ENCODE measurements at places on chromosomes 11 and 22. TPM values are rescaled to one million over a fixed set of nuclear protein-coding genes. Genes with fewer than 3 reads are reported as not detected.
A peak's percentile ranks its signal among the peaks of the same experiment; 100 is the strongest.

The PIWIL4 gene
- 1.1 TPM for total RNA-seq

DNA sequence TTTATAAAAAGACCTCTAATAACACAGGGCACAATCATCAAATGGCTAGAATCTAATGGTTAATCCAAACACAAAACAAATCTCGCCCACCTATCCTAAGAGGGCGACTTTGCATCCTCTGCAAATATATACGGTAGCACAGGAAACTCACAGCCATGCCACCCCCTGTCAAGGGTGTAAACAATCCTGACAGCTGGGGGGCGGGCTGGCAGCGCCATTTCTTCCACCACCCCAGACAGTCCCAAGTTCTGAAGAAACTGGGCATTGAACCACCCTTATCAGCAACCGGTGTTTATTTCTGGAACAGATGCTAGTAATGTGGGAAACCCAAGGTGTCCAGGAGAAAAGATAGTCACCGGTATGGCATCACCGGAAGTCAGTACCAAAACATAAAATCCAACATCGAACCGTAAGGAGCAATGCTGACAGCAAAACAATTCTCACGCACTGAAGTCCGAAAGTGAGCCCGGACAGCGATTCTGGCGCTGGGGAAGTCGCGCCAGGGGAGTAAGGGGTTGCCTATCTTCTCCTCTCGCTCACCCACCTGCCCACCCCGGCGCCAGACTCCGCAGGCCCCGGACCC, 825 bp downstream of the FBXO3 start:
- peak; percentile 36 for DNase-seq

The LAYN gene
- 1.0 TPM for total RNA-seq

The IL17REL gene
- 0.04 TPM for total RNA-seq

DNA sequence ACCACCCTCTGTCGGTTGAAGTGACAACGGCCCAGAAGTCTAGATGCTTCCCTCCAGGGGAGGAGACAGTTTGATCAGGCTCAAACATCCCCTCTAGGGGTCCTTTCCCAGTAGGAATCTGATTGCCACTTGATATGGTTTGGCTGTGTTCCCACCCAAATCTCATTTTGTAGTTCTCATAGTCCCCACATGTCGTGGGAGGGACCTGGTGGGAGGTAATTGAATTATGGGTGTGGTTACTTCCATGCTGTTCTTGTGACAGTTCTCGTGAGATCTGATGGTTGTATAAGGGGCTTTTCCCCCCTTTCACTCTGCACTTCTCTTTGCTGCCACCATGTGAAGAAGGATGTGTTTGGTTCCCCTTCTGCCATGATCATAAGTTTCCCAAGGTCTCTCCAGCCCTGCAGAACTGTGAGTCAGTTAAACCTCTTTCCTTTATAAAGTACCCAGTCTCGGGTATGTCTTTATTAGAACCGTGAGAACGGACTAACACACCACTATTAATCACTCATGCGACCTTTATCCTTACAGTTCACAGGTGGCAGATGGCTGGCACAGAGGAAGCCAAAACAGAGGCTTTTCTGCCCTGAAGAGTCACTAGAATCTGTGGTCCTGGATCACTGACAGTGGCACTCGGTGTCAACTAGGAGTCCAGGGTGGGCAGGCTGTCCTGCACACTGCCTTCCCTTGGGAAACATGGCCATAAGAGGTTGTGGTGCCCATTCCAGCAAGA, 21.6 kb downstream of the ASPHD2 start:
- no peak for DNase-seq

DNA sequence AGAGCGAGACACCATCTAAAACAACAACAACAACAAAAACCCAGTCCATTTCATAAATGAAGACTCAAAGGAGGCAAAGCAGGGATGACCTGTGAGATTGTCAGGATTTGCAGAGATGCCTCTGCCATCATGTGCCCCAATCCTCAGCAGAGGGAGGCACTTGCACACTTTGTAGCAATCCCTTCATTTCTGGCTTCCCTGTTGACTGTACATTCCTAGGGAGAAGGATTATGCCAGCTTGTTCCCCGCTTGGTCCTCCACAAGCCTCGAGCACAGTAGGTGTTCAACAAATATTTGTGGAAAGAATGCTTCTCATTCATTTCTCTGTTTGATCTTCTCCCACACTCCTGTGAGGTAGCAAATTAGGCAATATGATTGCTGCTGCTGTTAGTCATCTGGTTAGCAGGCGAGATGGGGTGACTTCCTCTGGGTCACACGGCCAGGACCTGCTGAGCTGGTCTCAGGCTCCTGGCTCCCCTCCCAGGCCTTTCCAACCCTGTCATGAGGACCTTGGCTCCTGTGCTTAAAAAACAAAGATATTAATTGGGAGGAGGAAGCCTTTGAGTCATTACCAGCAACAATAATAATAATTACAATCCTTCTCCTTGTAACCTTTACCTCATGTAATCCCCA, 34.1 kb downstream of the LIF start:
- DNase-seq = peak; percentile 22

The KRTAP5-1 gene
- total RNA-seq = not detected

DNA sequence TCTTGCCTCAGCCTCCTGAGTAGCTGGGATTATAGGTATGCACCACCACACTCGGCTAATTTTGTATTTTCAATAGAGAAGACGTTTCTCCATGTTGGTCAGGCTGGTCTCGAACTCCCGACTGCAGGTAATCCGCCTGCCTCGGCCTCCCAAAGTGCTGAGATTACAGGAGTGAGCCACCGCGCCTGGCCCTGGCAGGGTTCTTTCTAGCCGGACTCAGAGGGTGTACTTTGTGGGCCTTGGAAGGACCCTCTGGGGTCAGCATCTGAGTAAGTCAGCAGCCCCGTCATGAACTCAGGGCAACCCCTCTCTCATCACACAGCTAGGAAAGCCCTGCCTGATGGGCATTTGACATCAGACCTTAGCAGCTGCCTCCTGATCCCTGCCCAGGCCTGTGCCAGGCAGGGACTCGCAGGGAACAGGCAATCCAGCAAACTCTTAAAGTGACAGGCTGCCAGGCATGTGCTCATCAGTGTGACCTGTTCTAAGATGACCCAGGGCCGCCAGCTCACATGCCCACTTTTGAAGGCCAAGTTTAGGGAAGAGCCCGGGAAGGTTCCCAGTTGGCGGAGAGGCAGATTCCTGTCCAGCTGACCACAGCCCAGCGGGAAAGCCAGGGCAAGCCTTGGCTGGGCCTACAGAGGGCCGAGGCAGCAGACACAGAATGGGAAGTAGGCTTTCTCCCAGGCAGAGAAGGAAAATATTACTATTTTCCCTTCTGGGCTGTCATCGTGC, 92.9 kb downstream of the MORC2 start:
- peak; percentile 32 for DNase-seq

- DNase-seq = no peak
Observed at GRCh38 chr11:114275280-114275679, 20.9 kb upstream of the NNMT start.

- no peak for DNase-seq
Observed at GRCh38 chr11:84358034-84358433, 1071.9 kb upstream of the CCDC90B start.

GRCh38 chr11:97332271-97332670, 942.5 kb downstream of the JRKL start:
- no peak for DNase-seq

DNA sequence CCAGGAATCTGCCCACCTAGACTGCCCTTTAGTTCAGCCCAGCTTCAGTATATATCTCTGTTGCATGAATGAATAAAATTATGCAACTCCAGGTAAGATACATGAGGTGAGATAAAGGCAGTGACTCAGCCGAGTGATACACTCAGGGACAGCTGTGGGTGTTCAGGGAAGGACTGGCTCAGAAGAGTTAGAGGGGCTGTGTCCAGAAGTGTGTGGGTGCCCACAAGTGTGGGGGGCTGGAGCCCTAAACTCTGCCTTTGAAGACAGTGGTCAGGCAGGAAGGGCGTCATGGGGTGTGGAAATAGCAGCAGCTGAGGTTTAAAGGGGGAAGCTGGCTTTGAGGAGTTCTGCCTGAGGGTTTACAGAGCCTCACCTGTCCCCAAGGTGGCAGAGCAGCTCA, 8.3 kb downstream of the FTH1 start:
- DNase-seq = peak; percentile 37

DNA sequence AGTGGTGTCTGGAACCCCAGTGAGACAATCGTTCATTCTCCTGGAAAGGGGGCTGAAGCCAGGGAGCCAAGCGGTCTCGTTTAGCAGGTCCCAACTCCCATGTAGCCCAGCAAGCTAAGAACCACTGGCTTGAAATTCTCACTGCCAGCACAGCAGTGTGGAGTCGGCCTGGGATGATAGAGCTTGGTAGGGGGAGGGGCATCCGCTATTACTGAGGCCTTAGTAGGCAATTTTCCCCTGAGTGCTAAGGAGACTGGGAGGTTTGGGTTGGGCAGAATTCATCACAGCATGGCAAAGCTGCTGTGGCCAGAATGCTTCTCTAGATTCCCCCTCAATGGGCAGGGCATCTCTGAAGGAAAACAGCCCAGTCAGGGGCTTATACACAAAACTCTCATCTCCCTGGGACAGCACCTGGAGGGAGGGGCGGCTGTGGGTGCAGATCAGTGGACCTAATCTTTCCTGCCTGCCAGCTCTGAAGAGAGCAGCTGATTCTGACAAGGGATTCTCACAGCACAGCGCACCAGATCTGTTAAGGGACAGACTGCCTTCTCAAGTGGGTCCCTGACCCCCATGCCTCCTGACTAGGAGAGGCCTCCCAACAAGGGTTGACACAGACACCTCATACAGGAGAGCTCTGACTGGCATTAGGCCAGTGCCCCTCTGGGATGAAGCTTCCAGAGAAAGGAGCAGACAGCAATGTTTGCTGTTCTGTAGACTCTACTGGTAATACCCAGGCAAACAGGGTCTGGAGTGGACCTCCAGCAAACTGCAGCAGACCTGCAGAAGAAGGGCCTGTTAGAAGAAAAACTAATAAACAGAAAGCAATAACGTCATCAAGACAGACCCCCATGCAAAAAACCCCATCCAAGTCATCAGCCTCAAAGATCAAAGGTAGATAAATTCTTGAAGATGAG, 14.8 kb downstream of the OR52M1 start:
- DNase-seq = no peak

The KRTAP5-10 gene
- not detected for total RNA-seq

The PTGDR2 gene
- total RNA-seq = 0.03 TPM

The C11orf42 gene
- total RNA-seq = not detected

- DNase-seq = no peak
Observed at GRCh38 chr11:114440971-114441763, 1.9 kb downstream of the REXO2 start.

DNA sequence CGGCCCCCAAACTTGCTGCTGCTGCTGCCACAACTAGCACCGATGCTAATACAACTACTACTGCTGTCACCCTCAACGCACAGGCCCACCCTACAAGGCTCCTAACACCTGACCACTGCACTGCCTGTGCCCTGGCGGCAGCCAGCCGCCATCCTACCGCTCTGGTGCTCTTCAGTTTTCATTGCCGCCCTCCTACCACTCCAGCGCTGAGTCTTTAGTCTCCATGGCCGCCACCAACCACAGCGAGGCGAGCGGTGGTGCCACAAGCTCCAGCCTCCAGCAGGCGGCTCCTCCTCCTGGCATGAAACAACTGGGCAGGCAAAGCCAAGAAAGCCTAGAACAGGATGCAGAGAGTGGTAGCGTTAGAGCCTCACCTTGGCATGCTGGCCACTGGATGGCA, 5.0 kb upstream of the RFPL3 start:
- peak; percentile 63 for DNase-seq

GRCh38 chr11:20046416-20046815, 113.9 kb downstream of the DBX1 start:
- no peak for DNase-seq

DNA sequence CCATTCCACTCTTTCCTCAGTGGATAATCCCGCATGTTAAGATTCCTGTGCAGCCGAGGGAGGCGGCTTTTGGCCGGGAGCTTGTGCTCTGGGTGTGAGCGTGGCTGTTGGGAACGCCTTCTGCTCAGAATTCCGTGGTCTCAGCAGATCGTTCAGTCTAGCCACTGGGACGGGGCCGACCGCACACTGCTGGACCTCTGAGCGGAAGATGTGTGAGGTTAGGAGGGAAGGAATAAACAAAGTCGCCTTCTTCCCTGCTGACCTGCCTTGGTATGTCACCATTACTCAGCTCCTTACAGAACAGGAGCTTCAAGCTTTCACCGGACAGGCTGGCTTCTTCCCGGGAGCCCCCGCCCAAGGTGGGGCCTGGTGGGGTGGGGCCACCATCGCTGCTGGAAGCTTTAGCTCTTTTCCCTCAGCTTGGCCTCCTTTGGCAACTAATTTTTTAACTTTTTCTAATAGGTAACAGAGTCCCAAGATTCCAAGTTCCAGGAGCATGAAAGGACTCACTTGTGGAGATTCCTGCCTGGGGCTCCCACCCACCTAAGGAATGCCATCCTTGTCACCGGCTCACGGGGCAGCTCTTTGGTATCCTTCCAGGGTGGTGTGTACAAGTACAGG, 22.5 kb upstream of the SEPTIN5 start:
- DNase-seq = peak; percentile 77

The RAG2 gene
- total RNA-seq = not detected

GRCh38 chr11:46049325-46049897, 71.8 kb downstream of the PHF21A start:
- DNase-seq = no peak

- peak; percentile 48 for DNase-seq
Observed at GRCh38 chr11:67367761-67368227, 5.6 kb downstream of the CLCF1 start.

GRCh38 chr22:17845327-17845726, 71.1 kb upstream of the BID start:
- no peak for DNase-seq

DNA sequence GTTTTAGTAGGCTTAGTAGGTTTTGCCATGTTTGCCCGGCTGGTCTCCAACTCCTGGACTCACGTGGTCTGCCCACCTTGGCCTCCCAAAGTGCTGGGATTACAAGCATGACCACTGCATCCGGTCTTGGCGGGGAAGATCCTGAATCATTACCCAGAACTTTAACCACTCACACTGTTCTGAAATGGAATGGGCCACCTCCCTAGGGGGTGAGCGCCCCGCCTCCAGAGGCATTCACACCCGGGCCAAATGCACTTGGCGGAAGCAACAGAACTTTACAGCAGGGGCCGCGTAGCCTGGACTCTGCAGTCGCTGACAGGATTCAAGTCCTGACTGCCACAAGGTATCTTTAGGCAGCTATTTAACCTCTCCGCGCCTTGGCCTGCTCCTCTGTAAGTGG, 5.4 kb downstream of the CCDC86 start:
- DNase-seq = no peak

GRCh38 chr11:278001-278951, at the start of gene NLRP6:
NLRP6 (plus strand) TSS chr11:278407; CDS start chr11:278570, 163 bp downstream.
- peak; percentile 52 for DNase-seq

The TCIRG1 gene
- total RNA-seq = 44.7 TPM

GRCh38 chr11:13062115-13062514, 53.0 kb downstream of the RASSF10 start:
- DNase-seq = no peak

- DNase-seq = no peak
Observed at GRCh38 chr11:11782532-11783110, 59.2 kb upstream of the USP47 start.

- no peak for DNase-seq
Observed at GRCh38 chr22:25210793-25211192, 8.6 kb upstream of the CRYBB2 start.

- no peak for DNase-seq
Observed at GRCh38 chr11:47950396-47950795, 30.0 kb upstream of the PTPRJ start.

- no peak for DNase-seq
Observed at GRCh38 chr22:37163575-37164504, 14.1 kb upstream of the IL2RB start.

GRCh38 chr22:41367039-41367679, 14.6 kb upstream of the TEF start:
- peak; percentile 88 for DNase-seq

The TRPC6 gene
- 1.4 TPM for total RNA-seq

Data from H7 (cell line).